ENCODE measurements at places on chromosomes 11 and 22.

- no peak overlapping the region for H3K4me3 ChIP-seq
- no peak overlapping the region for H3K27ac ChIP-seq
- no peaks in the 10 kb centered on the region for H3K4me1 ChIP-seq
- DNase-seq: no peak
These were observed 69.8 kb upstream of the NNMT start for GRCh38 chr11:114226356-114226755.

DNA sequence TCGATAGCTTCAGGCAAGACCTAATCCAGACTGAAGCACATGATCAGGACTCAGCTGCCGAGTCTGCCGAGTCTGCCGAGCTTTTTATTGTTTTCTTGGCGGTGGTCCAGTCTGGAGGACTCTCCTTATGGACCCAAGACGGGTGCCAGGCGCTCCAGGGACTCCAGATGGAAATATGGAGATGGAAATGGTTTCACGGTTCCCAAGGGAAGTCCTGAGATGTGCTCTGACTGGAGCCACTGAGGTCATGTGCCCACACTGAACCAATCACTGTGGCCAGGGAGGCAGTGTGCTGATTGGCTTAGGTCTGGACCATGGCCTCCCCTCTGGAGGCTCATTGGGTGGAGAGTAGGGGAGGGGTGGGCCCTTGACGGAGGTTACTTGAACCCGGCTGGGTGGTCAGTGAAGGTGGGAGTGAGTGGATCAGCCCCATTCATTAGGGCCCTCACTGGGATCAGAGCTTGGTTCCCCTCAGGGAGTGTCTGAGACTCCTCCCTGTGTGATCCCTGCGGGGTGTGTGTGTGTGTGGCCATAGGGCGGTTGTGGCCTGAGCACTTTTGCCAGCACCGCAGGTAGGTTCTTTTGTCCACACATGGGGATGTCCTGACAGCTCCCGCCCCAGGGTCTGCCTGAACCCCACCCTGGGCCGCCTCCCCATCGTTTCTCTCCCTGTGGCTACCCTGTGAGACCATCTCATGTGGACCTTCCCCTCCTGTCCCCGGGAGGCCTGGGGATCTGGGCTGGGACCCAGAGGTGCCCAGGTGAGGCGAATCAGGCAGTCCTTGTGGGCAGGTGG lies 14.0 kb downstream of the RPS6KA4 start:
- peaks cover 8% of the 10 kb centered on the region for H3K4me1 ChIP-seq
- no peak overlapping the region for H3K4me3 ChIP-seq
- no peaks in the 10 kb centered on the region for H3K27me3 ChIP-seq
- peaks cover 19% of the 10 kb centered on the region for H3K36me3 ChIP-seq
- no peak overlapping the region for H3K27ac ChIP-seq

DNA sequence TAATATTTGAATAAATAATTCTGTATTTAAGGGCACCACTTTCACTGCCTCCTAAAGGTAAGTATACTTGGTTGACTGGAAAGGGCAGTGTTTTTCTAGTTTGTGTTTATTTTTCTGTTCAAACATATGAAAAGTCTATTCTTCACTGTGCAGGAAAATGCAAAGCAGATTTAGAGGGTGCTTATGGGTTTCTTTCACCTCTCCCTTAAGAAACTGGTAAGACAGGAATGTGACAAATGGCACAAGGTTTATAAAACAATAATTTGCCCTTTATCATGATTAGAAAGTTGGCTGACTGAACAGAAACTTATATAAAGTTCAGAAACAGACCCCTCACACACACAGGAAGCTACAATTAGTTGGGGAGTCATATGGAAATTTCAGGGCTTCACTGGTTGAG lies 60.6 kb downstream of the PLEKHA7 start:
- H3K27ac ChIP-seq: no peak overlapping the region
- no peak overlapping the region for H3K4me3 ChIP-seq
- DNase-seq: no peak
- no peaks in the 10 kb centered on the region for H3K27me3 ChIP-seq

DNA sequence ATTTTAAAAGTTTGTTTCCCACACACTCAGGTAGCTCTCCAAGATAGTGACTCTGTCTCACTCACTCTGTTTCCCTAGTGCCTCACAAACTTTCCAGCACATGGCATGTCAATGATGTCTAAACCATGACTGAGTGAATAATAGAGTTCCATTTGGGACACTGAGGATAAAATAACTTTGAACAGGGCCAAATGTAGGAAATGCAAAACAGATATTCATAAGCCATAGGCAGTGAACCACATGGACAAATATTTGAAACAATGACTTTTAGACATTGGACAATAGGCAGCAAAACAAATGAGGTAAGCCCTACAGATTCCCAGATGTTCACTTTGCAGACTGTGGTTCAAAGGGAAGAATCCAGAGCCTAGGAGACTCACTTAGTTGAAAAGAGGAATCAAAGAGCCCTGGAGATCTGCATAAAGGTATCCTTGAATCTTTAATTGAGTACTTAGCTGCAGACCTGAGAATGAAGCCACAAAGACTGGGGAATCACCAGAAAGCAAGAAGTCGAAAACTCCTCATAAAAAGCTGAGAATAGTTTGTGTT lies 173.3 kb downstream of the FAM76B start:
- no peak overlapping the region for H3K4me3 ChIP-seq
- H3K27ac ChIP-seq: no peak overlapping the region
- no peak for DNase-seq
- H3K36me3 ChIP-seq: no peaks in the 10 kb centered on the region
